EH (cell line): ENCODE measurements at places on chromosomes 11 and 22.

- no peak for DNase-seq
These were observed 435 bp upstream of the TAF6L start for GRCh38 chr11:62770778-62771143.

DNA sequence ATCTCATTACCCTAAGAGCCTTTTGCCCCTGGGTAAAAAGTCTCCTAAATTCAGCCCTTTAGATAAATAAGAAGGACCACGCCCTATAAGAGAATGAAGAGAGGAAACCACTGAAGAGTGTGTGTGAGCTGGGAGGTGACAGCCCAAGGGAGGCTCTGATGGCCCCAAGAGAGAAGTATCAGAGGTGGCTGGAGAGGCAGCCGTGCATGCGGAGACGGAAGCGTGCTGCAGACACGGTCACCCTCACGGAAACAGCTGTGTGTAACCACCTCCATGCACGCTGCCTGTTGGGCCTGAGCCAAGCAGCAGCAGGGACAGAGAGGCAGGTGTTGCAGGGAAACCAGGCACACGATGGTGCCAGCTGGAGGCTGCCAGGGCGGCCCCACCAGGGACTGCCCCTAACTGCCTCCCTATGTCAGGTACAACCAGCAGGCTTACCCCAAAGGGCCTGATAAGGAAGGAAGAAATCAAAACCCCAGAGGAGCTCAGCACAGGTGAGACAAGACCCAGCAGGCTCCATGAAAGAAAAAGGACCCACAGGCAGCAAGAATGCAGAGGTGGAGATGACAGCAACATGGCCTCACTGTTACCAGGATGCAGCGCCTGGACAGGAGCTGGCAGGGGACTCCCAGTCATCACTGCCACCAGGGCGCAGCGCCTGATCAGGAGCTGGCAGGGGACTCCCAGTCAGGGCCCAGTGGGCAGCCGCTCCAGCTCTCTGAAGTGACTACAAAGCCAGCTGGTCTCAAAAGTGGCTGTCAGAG, 7.8 kb downstream of the LARGE2 start:
- DNase-seq = no peak

DNA sequence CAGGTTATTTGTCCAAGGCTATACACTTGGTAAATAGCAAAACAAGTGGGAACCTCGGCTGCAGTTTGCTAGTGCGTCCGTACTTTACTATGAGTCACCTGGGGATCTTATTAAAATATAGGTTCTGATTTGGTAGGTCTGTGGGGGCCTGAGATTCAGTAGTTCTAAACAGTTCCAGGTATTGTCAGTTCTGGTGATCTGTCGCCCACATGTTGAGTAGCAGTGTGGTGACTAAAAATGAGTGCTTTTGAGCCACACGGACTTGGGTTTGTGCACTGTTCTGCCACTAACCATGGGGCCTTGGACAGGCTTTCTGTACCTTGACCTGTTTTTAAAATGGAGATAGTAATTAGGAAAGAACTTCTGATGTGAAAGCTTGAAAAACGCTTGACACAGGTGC, 15.7 kb downstream of the FBXO7 start:
- DNase-seq = no peak

DNA sequence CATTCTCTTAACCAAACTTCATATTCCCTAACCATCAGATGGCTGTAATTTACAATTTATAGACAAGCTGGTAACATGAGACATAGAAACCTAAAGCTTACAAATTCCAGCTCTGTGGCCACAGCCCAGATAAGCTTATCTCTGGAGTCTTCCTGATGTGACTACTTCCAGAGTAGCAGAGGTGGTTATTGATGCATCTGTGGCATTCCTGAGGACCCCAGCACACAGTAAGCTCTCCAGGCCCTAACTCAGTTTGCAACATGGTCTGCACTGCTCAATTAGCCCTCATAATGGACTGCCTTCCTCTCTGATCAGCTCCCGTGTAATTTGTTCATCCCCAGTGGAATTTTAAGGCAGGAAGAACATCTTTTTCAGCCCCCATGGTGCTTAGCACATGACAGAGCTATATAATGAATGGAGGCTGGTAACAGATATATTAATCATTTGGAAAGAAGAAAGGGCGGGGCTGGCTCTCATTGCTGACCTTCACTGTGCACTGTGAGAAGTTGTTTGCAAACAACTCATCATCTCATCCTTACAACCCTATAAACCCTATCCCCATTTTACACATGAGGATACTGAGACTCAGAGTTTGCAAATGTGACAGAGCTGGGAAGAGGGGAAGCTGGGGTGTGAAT, 30.1 kb upstream of the KCNJ11 start:
- no peak for DNase-seq

GRCh38 chr11:6587360-6587953, 16.0 kb downstream of the RRP8 start:
- DNase-seq = no peak

- no peak for DNase-seq
These were observed 56.8 kb downstream of the CD6 start for GRCh38 chr11:61028135-61028729.

DNA sequence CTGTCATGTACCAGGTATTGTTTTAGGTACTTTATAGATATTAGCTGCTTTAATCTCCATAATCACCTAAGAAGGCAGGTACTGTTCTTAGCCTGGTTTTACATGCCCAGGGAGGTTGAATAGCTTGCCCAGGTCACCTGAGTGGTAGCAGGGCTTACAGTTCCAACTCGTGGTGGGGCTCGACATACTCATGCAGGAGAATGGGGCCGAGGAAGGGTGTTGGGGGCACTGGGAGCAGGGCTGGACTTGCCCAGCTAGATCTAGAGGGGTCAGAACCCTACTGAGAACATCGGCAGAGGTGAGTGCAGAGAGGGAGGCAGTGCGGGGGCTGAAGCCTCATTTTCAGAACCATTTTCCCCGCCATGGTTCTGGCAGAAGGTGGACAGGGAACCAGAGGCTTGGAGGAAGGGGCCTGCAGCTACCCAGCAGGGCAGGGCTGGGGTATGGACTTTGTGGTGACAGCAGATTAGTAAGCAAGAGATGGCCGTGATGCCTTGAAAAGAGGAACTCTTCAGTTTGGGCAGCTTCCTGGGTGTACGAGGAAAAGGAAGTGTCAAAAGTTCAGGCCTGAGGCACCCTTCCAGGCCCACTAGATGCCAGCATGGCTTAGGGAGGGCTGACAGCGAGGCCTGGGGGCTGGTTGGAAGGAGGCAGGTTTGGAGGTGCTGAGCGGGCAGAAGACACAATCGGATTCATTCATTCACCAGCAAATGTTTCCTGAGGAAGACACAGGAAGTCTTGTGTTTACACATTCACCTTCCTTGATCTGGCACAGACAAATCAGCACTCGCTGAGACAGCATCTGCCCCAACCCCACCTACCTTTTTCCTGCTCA, 54.7 kb upstream of the LYVE1 start:
- no peak for DNase-seq
